ENCODE measurements at places on chromosomes 1 and 21.

DNA sequence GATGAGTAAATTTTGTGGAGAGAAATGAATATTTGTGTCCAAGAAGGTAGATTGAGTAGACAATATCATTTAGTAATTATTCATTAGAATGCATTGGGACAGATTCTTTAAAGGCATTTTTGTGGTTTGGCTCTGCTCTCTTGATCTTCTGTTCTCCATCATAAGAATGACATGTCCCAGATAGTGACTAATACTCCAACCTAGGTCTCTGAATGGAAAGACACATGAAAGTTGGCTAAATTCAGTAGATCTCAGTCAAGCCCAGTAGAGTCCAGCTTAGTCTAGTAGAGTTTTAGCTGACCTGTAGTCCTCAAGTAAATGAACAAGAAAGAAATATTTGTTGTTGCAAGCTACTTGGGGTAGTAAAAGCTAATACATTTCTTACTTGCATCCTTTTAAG, 61.8 kb upstream of the DNAH14 start:
- no peak for DNase-seq

DNA sequence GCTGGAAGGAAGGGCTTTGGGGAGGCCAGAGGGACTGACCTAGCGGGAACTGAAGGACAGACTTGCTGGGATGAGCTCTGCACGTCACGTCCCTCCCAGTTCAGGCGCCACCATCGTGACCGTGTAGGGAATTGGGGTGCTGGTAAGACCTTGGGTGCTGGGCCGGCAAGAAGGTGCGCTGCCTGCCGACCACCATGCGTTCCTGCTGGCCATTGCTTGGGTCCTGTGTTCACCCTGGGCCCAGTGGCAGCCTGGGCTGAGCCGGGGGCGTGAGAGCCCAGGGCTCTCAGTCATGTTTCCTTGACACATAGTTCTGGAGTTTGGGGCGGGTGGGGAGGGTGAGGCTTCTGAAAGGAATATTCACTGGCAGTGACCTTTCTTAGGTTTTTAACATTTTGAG, 176.0 kb downstream of the CAMTA1 start:
- no peak for DNase-seq

GRCh38 chr21:15064576-15065391, at the start of gene NRIP1:
Gene NRIP1 (minus strand): TSS chr21:15065000. CDS start chr21:14968192, 96,808 bp downstream.
- peak; percentile 90 for DNase-seq

- DNase-seq = no peak
Observed at GRCh38 chr1:156889802-156890580, 3.5 kb upstream of the PEAR1 start.

GRCh38 chr1:77370583-77371306, 88.9 kb downstream of the AK5 start:
- no peak for DNase-seq

DNA sequence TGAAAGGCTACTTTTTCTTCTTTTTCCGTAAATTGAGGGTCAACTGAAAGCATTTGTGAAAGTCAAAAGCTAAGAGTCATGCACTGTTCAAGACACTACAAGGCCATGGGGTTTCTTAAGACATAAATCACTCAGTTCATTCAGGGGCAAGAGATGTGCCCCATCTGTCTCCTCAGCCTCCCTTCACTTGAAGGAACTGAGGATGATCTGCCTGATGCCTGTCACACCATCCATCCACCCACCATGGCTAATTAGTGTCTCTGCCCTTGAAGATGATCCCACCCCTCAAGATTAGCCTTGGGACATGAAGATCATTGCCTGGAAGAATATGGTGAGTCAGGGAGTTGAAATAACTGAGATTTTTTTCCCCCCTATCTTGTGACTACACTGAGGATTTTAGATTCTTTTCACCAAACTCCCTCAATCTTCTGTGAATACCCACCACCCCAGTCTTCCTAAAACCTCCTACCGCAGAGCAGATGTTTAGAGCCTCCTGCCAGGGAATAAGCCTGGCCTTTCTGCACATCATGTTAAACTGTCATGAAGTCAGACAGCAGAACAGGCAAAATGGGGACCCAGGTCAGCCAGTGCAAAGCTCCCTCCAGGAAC, 88.6 kb upstream of the LMO4 start:
- no peak for DNase-seq

GRCh38 chr1:191977874-191978506, 180.3 kb upstream of the RGS18 start:
- DNase-seq = no peak

- DNase-seq = no peak
Observed at GRCh38 chr1:166283190-166283589, 116.4 kb upstream of the FAM78B start.

- DNase-seq = no peak
Observed at GRCh38 chr1:237197470-237198425, 155.8 kb downstream of the RYR2 start.

- no peak for DNase-seq
Observed at GRCh38 chr1:60894741-60895140, 187.6 kb upstream of the NFIA start.

GRCh38 chr1:213180833-213181232, 129.8 kb downstream of the RPS6KC1 start:
- DNase-seq = no peak

DNA sequence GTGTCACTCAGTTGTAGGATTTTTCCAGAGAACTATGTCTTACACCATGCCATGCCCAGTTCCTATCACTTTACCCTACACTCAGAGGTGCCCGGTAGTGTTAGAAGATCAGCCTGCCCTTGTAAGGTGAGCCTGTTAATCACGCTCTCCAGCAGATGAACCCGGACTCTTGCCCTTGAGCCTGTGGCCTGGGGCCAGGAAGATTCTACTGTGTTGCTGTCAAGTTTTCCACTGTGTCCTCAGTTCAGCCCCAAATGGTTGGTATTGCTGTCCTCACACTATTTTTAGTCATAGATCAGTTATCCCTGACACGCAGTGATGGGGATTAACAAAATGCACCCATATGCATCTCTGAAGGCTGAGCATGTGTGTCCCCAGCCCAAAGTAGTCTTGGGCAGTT, 105.0 kb upstream of the SPAG17 start:
- no peak for DNase-seq

GRCh38 chr21:38599381-38599975, 101.2 kb upstream of the ERG start:
- DNase-seq = no peak

DNA sequence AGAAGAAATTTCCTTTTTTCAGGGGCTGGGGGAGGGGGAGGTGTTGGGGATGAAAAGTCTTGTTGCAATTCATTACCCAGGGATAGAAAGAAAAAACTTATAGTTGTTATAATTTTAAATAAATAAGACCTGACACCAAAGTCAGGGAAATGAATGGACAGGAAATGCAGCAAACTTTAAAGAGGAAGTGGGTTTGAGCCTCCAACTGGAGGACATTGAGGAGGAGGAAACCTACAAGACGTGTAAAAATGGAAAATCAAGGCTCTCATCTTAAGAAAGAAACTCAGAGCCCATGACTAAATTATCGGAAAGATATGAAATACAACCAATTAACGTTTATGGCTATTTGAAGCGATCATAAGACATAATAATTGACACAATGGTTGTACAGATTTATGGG, 54.4 kb downstream of the NIBAN1 start:
- DNase-seq = no peak

- DNase-seq = no peak
Observed at GRCh38 chr1:31831397-31832378, 15.9 kb upstream of the SPOCD1 start.

DNA sequence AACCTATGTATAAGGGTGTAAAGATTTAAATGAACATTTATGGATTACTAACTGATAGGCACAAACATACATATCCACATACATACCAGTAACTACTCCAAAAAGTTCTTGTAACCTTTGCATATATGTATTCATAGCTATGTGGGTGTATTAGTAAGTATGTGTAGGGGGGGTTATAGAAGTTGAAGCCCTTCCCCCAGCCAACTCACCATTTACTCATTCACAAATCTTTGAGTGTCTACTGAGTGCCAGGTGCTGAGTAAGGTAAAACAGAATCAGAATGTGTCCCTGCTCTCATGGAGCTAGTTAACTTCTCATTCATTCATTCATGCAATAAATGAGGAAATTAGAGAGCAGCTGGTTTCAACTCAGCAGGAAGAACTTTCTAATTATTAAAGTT, 1.3 kb downstream of the C1orf146 start:
- no peak for DNase-seq

DNA sequence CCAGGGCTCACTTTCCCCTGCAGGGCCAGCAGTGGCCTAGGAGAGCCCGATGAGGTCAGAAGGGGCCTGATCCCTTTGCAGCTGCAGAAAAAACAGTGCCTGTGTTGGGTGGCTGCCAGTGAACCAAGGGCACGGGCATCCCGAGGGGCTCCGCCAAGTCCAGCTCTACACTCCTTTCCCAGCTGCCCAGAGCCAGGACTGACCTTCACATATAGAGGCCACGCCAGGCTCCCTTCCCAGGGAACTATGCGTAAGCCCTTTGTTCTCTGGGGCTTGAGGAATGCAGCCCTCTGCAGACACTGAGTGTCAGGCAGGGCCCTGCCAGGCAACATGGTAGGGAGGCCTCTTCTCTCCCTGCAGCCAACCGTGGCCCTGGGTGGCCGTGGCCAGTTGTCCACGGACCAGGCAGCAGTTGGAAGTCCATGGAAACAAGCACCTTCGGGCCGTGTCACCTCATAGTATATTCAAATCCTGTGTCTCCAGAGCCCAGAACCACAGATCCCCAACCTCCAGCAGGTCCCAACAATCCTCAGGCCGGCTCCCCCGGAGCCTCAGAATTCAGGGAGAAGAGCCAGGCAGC, 194.0 kb downstream of the NPHP4 start:
- DNase-seq = no peak

DNA sequence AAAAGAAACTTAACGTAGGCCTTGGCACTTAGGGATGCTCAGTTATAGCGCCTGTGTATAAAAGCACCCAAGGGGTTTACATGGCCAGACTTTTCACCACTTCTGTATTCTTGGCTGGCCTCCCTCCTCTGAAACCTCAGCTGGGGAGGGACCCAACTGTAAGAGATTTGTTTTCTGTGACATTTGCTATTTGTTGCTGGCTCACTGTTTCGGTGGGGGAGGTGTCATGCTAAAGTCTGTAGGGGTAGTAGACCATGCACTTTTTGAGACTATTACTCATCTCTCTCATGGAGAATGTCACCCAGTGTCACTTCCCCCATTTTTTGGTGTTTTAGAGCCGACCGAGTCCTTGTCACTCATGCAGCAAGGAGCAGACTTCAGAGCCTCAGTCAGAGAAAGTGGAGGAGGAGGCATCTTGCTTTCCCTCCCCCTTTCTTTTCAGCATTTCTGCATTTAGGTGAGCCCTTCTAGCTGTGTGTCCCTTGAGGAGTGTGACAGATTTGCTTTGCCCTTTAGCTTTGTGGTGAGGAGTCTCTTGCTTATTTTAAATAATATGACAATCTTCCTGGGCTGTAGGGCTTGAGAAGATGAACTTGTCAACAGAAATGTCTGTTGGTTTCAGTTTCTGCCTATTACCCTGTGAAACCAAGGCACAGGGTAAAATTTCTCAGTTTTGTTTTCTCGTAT, 160.1 kb downstream of the FASLG start:
- DNase-seq = no peak

DNA sequence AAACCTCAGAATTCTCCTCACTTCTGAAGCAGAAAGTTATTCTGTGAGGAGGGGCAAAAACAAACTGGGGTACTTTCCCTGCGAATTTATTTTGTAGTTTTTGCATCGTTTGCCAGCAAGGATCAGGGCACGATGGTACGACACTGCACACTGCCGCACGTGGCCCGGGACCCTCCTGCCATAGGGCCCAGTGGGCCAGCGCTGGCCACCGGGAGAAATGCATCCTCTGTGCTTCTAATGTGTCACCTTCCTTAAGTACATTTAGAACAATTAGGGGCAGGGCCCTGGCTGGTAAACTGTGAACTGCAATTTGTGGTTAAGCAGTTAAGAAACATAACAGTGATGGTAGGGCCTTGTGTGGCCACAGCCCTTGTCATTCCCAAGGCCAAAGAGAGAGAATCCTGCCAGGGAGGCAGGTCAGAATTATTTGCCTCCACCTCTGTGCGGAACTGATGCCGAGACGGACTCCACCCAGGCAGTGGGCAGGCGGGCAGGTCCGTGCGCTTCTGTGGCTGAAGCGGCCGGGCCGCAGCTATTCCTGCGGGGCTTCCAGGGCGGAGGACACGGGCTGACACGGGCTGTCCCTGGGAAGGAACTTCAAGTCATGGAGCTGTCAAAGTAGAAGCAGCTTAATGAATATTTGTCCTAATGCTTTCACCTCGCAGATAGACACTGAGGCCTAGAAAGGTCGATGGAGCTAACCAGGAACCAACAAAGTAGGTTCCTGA, 12.5 kb downstream of the GPR137B start:
- no peak for DNase-seq

- DNase-seq = no peak
Observed at GRCh38 chr1:28646040-28646439, 2.4 kb upstream of the RNU11 start.

DNA sequence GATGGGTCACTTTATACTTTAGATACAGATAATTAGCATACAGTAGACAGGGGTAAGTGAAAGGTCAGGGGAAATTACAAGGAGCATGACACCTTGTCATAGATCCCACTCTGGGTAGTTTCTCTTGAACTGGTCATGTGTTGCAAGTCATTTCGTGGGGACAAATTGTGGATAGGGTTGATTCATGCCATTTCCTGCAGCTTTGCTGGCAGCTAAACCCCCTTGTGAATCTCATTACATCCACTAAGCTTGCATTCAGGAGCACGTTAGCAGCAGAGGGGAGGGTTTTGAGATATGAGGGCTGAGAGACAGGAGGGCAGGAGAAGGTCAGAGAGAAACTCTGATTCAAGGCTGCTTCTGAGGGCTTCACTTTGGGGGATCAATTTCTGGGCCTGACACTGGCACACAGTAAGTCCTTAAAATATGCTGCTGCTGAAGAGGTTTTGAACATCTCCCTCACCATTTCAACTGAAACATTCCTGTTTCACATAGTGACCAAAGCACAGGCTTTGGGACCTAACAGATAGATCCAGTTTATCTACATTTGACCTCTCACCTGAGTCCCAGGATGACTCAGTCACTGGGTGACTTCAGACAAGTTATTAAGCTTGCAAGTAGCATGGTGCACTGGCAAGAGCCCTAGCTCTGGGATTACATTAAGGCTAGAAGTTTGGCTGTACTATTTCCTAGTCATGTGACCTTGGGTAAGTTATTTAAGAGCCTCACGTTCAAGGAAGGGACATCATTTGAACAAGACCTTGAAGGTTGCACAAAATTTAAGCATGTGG, 206.0 kb upstream of the USP24 start:
- no peak for DNase-seq

Data from type B pancreatic cell (in vitro differentiated cells).